ENCODE measurements at places on chromosomes 5 and 9.

- DNase-seq, result no peak
These were observed 159.5 kb downstream of the GNA14 start for GRCh38 chr9:77488439-77489126.

DNA sequence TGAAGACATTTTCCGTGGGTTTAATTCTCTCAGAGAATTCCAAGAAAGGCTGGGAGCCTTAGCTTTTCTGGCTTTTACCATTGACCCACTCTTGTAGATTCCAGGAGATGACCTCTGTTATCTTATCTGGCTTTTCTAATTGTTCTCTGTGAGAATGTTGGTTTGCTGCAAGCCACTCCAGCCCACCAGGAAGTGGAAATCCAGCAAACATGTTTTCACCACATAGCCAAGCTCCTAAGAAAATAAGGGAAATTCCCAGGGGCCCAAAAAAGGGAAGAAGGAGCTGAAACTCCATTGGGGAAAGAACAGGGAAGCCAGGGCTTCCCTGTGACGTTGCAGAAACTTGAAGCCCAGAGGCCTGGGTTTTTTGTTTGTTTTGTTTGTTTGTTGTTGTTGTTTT lies 19.7 kb downstream of the GPR107 start:
- no peak for DNase-seq

DNA sequence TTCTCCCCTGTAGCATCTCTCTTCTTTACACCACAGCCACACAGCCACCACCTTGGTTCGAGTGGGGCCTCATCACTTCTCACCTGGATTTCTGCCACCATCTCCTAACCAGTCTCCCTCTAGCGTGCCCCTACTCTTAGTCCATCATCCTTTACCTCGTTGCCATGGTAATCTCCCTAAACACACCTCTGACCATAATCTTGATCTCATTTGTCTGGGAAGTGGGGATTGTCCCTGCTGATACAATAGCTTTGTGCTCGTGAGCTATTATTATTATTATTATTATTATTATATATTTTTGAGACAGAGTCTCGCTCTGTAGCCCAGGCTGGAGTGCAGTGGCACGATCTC lies 76.5 kb upstream of the HSPA9 start:
- no peak for DNase-seq

- DNase-seq, result no peak
These were observed 211.8 kb downstream of the ARRDC3 start for GRCh38 chr5:91171322-91171721.

- DNase-seq, result no peak
These were observed 20.0 kb downstream of the DCTN4 start for GRCh38 chr5:150738862-150739261.

- DNase-seq, result no peak
These were observed 425 bp upstream of the NFX1 start for GRCh38 chr9:33289936-33290246.

DNA sequence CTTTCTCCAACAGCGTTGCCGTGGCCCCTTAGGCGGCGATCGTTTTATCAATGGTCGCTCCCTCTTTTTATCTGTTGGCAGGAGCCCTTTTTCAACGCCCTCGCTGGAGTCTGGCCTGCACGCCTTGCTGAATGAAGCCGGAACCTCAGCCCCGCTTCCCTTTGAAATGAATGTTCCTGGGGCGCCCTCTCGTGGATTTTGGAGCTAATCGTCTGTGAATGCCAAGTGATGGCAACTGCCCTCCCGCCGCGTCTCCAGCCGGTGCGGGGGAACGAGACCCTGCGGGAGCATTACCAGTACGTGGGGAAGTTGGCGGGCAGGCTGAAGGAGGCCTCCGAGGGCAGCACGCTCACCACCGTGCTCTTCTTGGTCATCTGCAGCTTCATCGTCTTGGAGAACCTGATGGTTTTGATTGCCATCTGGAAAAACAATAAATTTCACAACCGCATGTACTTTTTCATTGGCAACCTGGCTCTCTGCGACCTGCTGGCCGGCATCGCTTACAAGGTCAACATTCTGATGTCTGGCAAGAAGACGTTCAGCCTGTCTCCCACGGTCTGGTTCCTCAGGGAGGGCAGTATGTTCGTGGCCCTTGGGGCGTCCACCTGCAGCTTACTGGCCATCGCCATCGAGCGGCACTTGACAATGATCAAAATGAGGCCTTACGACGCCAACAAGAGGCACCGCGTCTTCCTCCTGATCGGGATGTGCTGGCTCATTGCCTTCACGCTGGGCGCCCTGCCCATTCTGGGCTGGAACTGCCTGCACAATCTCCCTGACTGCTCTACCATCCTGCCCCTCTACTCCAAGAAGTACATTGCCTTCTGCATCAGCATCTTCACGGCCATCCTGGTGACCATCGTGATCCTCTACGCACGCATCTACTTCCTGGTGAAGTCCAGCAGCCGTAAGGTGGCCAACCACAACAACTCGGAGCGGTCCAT lies 10.0 kb downstream of the S1PR3 start:
- peak; percentile 60 for DNase-seq

DNA sequence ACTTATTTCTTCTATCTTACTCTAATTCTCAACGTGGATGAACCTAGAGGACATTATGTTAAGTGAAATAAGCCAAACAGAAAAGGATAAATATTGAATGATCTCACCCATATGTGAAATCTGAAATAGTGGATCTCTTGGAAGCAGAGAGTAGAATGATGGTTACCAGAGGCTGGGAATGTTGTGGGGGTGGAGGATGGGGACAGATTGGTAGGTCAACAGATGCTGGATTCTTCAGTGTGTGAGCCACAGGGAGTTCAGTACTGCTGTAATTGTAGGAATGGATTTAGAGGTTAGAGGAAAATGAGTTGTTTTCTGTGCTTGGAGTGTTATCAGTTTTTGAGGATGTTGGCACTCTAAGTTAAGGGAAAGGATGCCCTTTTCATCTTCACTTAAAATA lies 190.6 kb downstream of the FBXL7 start:
- no peak for DNase-seq

- DNase-seq, result no peak
These were observed 32.8 kb downstream of the AFAP1L1 start for GRCh38 chr5:149304195-149305078.

DNA sequence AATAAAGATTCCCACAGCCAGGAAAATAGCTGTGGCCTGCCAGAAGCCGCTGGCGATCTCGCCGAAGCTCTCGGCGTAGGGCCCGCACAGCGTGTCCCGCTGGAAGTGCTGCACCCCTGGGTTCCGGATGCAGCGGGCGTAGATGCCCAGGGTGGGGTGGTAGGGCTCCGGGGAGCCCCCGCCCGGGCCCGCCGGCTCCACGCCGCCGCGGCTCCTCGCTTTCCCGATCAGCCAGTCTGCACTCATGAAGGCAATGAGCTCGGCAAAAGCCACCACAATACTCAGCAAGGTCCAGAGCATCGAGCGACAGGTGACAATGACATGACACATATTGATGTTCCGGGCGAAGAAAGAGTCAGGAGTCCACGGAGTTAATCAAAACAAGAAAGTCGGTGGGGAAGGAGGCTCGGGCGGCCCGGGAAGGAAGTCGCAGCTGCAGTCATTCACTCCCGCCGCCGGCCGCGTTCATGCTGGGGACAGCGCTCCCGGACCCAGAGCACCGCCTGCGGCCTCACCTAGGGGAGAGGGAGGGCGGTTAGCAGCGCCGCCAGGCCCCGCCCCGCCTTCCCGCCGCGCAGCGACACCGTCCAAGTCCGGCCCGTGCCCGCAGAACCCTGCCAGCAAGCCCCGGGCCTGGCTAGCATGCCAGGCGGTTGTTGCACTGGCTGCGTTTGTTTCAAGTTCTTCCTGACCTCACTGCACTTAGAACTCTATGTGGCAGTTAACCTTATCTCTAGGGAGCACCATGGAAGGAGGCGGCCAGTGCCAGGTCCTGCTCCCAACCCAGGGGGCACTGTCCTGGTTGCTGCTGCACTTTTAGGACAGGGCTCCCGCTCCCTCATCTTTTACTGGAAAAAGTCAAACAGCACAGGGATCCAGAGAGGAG lies 138.4 kb downstream of the LHFPL2 start:
- peak; percentile 9 for DNase-seq

GRCh38 chr5:5181650-5182324 lies 41.7 kb downstream of the ADAMTS16 start:
- no peak for DNase-seq

DNA sequence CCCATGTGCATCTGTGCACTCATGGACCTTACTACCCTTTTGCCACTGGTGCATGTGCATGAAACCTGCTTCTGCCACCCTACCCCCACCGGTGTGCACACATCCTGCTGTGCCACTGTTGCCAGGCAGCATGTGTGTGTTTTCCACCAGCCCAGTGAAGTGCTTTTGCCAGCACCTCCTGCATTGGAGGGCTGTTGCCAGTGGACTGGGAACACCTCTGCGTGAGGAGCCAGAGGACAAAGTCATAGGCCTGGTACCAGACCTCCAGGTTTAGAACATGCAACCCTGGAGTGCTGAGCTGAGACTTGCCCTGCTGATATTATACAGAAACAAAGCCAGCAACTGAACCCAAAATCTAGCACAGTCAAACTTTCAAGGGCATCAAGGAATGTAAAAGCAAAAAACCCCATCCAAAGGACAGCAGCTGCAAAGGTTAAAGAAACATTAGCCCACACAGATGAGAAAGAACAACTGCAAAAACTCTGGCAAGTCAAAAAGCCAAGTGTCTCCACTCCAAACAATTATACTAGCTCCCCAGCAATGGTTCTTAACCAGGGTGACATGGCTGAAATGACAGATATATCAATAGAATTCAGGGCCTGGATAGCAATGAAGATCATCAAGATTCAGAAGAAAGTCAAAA lies 70.6 kb upstream of the PTPN3 start:
- no peak for DNase-seq

- DNase-seq, result no peak
These were observed 11.4 kb downstream of the ZFAND5 start for GRCh38 chr9:72353455-72354116.

DNA sequence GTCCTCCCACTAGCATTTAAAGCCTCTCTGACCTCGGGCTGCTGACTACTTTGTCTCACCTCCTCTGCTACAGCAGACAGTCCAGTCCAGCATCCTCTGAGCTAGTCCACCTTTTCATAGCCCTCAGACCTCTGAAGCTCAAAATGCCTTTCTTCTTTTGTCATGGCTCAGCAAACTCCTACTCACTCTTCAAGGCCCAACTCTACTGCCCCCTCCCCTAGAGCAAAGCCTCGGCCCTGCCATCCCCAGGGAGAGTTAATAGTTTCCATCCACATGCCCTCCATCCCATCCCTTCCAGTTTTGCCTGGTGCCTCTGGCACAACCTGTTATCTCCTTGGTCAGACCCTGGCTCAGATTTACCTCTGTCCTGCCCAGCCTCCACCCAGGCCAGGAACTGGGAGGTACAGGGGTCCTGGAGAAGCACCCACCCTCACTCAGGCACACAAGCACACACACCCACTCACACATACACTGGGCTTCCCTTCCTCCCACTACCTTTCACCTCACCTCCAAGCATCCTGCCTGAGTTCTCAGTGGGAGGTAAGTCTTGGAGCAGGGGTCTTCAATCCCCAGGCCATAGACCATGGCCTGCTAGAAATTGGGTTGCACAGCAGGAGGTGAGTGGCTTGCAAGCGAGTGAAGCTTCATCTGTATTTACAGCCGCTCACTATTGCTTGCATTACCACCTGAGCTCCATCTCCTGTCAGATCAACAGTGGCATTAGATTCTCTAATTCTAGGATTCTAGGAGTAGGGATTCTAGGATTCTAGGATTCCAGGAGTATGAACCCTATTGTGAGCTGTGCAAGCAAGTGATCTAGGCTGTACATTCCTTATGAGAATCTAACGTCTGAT lies 18.1 kb downstream of the PDLIM4 start:
- DNase-seq, result no peak

DNA sequence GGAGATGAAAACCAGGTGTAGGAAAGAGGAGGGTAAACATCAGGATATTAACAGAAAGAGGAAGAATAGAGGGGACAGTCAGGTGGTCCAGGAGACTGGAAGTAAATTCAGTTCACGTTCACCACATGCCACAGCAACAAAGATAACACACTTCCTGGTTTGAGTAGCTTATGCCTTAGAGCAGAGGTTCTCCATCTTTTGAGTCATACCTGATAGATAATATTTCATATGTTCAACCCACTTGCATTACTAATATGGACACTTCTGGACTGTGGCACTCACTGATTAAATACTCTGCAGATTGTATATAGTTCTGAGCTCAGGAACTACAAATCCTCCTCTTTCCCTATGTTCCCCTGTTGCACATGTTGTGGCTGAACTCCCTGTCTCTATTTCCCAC lies 179.9 kb upstream of the NR3C1 start:
- no peak for DNase-seq

DNA sequence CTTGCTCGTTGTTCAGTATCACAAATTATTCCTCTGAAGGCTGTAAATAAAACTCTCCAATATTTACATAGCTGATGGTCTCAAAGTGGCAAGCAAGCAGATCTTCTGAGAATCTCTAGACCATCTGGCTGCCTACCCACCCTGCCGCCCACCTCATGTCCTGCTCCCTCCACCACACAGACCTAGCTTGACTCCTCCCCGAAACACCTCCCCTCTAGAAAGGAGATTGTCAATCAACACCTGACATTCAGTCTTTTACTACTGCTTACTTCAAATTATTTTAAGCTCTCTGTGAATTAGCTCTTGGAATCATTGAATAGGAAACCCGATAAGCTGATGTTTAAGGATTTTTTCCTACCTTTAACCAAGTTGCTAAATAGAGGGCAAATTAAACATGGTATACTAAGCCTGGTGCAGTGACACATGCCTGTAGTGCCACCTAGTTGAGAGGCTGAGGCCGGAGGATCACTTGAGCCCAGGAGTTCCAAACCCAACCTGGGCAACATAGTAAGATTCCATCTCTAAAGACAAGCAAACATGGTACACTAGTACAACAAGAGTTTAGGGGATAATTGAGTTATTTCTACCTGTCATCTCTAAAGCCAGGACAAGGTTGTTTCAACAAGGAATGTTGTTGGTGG lies 10.9 kb upstream of the SOWAHA start:
- no peak for DNase-seq

GRCh38 chr5:2864515-2865105 lies 113.1 kb upstream of the IRX2 start:
- no peak for DNase-seq

DNA sequence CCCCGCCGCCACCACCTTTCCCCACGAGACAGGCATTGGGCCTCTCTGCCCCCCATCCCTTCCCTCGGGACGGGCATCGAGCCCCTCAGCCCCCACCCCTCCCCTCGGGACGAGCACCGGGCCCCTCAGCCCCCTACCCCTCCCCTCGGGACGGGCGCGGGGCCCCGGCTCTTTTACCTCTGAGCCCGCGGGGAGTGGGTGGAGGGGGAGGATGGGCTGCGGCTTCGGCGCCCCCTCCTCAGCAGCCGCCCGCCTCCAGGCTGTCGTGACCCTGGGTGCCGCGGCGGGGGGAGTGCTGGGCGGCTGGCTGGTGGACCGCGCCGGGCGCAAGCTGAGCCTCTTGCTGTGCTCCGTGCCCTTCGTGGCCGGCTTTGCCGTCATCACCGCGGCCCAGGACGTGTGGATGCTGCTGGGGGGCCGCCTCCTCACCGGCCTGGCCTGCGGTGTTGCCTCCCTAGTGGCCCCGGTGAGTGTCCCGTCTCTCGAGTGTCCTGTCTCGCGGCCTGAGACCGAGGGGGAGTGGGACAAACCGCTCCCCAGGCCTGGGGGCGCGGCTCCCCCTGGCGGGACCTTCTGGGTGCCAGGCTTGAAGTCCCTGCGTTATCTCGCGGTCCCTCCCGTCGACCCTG lies 791 bp downstream of the SLC2A8 start:
- no peak for DNase-seq

GRCh38 chr5:57311921-57312735 lies 138.3 kb downstream of the GPBP1 start:
- DNase-seq, result no peak
